ENCODE measurements at places on chromosomes 16 and 17.

- no peak for DNase-seq
Observed at GRCh38 chr17:43734376-43734775, 24.2 kb downstream of the SOST start.

DNA sequence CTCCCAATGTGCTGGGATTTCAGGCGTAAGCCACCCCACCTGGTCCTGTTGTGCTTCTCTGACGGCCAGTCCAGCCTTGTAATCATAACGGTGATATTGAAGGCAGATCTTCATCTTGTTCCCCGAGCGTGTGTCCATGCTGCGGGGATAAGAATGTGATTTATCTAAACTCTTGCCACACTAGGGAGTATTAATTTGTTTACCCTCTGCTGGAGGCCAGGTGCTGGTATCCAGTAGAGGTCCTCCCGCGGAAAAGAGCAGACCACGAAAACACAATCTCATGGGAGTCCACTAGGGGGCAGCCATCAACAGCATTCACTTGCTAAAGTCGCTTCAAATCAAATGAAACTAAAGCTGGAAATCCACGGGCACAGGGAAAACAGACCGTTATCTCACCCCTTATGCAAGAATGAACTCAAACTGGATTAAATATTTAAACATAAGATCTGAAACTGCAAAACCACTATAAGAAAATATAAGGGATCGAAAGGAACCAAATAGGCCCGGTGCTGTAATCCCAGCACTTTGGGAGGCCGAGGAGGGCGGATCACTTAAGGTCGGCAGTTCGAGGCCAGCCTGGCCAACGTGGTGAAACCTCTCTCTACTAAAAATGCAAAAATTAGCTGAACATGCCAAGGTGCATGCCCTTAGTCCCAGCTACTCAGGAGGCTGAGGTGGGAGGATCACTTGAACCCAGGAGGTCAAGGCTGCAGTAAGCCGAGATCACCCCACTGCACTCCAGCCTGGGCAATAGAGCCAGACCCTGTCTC, 22.3 kb upstream of the RBBP6 start:
- peak; percentile 93 for DNase-seq

GRCh38 chr17:63931981-63932561, at the start of gene CD79B:
Gene CD79B (minus strand): TSS chr17:63932331. CDS start chr17:63932261, 70 bp downstream.
- peak; percentile 81 for DNase-seq

DNA sequence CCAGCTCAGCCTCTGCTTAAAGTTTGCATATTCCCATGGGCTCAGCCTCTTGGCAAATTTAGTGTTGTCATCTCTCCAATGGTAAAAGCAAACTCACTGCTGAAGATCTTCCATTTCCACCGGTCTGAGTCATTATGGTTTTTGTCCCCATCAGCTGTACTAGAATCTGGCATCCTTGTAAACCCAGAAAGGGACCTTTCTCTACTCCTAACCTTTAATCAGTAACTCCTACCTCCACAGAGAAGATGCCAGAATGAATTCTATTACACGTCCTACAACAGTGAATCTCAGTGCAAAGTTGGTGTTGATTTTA, 45.8 kb downstream of the ZNF652 start:
- DNase-seq: no peak

- peak; percentile 86 for DNase-seq
Observed at GRCh38 chr17:4573669-4574068, 10.7 kb upstream of the SMTNL2 start.

DNA sequence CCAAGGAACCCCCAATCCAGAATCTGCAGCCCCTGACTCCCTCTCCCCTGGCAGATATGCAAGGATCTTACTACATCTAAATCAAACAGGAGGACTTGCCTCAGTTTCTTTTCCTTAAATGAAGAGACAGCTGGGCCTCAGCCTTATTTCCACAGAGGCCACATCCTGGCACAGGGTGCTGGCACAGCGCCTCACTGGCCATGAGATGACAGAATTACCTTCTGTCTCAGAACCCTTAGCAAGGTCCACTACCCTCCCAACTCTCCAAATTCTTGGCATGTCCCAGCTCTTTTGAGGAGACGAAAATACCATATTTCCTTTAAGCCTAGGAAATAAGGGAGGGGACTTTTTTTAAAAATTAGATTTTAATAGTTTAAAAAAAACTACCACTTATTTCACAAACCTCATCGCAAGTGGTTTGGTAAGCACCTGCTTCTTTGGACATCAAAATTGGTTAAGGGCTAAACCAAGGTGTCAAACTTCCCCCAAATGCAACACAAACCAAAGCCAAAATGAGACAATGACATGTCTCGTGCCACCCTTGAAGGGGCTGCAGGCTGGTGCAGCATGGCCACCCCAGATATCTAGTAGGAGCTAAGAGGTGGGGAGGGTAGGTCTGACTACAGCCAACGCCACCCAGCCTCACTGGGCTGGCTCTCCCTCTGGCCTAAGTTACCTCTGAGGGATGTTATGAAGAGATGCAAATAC, 25.3 kb downstream of the FAM117A start:
- no peak for DNase-seq

DNA sequence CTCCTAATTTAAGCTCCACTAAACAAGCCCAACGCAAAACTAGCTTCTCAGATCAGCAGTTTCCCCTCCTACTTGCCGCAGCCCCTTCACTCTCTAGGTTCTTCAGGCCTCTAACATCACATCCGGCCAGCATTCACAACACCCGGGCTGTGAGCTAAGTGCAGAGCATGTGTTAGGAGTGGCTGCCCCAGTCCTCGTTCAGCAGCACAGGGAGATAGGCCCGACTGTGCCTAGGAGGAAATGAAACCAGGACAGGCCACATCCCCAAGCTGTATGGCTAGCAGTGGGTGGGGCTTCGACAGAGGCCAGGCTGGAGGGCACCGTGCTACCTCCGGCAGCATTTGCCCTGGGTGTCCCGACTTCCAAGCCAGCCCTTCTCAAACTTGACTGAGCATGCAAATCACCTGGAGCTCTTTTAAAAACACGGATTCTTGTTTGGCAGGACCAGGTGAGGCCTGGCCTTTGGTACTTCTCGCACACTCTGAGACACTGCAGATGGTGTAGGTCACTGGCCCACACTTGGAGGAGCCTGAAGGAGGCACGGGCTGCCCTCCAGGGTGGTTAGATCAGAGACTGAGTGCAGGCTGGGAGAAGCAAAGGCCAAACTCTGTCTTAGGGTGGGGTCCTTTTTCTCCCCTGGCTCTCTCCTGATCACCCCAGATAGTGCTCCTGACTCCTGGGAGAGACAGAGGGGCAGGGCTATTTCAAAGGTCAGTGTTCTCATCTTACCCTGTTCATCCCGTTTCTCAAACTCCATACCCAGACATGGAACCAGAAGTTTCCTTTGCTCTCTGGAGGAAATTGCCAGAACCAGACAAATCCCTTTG, 202.0 kb downstream of the C16orf78 start:
- DNase-seq: no peak

DNA sequence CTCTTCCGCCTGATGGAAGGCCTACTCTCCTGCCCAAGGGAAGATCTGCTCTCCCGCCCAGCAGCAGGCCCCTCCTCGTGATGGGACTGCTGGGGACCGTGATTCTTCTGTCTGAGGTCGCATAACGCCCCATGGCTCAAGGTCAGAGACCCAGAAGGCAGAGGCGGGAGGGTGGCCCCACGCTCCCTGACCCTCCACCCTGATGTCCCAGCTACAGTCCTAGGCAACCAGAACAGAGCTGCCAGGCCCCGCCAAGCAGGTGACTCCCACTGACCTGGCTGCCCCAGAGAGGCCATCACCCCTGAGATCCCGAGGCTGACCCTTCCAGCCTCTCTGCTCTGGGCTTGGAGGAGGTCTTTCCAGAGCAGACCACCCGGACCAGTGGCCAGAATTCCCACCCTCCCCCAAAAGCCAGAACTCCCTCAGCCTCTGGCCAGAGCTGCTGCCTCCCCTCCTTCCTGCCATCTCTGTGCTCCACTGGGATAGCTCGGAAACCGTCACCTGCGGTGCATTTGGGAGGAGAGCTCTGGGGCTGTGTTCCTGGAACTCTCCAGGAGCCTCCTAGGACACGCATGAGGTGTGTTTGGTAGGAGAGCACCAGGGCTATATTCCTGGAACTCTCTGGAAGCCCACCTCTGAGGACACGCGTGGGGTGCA, 7.3 kb downstream of the ENPP7 start:
- DNase-seq: no peak

GRCh38 chr16:49055824-49056545, 225.7 kb downstream of the CBLN1 start:
- no peak for DNase-seq

DNA sequence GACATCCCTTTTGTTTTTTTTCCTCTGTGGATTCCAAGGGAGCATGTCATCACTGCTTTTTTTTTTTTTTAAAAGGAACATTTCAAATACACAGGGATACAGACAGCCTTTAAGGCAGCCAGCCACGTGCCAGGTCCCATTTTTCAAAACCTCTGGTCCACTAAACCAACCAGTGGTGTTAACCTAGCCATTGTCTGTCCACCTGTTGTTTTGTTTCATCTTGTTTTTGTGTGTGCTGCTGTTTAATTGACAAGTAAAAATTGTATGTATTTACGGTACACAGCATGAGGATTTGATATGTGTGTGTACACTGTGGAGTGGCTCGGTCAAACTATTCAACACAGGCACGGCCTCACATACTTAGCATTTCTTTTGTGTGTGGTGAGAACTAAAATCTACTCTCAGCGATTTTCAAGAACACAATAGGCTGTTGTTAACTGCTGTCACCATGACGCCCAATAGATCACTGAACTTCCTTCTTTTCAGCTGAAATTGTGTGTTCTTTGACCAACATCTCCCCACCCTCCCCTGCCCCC, 19.2 kb downstream of the TMEM114 start:
- DNase-seq: no peak

DNA sequence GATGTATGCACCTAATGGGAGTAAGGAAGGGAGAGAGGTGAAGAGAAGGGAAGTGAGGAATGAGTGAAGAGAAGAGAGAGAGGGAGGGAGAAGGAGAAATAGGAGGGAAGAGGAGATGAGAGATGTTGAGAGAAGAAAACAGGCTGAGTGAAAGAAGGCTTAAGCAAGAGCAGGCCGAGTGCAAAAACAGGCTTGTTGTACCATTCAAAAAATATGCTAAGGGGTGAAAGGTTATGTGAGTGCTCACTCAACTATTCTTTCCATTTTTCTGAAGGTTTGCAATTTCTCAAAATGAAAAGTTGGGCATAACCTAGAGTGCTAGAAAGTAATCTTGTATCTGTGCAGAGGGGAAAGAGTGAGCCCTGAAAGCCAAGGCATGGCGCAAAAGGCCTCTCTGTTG, 22.9 kb downstream of the RPGRIP1L start:
- DNase-seq: no peak

Measured in activated CD4-positive, alpha-beta T cell treated with anti-CD3 and anti-CD28 coated beads, Interleukin-2, amount 10 ng/mL, durations not matched to agents 24 days and 14 days (primary cell).